ENCODE measurements at places on chromosomes 13 and 19.

GRCh38 chr13:51811046-51811445 is 7.1 kb upstream of the DHRS12 start:
- no peak for DNase-seq

- no peak for DNase-seq
These were observed 89.4 kb downstream of the PCCA start for GRCh38 chr13:100178309-100178708.

DNA sequence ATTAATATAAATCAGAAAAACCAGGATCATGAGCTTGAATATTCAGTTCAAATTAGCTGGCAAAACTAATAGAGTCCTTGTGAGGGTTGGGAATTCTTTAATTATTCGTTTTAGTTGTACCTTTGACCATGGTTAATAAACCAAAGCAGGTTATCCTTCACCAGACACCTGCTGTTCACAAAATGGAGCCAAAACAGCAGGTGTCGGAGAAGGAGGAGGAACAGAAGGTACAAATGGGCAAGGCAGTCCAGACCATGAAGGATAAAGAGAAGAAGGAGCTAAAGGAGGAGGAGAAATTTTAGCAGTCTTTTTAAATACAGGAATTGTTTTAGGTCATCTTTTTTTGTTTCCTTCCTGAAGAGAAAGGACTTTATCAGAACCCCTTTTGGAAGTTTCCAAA is 106.1 kb downstream of the NHLRC3 start:
- no peak for DNase-seq

GRCh38 chr19:16897856-16898161 is 9.0 kb downstream of the F2RL3 start:
- DNase-seq = no peak

DNA sequence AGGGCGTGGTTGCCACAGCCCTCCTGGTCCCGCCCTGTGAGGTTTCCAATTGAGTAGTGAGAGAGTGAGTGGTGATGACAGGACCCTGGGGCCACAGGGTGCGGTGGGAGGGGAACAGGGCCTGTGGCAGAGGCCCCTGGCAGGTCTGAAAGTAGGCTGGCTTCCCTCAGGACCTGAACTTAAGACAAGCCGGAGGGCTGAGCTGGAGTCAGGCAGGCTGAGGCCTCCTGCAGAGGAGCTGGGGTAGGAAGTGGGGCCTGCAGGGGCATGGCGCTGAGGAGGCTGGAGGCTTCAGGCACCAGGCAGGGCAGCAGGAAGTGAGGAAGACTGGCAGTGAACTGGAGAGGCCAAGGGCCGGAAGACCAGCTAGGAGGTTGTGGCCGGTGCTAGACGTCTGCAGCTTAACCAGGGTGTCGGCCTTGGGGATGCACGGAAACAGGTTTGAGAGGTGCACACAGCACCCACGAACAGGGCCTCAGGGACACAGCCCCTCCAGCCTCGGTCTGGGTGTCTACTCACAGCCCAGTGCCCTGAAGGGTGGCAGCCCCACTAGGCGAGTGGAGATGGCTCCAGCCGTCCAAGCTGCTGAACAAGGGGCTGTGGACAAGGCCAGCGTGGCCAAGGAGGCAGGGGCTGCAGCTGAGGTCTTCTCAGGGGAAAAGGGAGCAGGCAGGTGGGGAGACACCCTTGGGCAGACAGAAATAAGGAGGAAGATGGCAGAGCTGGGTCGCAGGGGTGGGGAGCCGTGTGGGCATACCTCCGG is 17.8 kb downstream of the POP4 start:
- no peak for DNase-seq

DNA sequence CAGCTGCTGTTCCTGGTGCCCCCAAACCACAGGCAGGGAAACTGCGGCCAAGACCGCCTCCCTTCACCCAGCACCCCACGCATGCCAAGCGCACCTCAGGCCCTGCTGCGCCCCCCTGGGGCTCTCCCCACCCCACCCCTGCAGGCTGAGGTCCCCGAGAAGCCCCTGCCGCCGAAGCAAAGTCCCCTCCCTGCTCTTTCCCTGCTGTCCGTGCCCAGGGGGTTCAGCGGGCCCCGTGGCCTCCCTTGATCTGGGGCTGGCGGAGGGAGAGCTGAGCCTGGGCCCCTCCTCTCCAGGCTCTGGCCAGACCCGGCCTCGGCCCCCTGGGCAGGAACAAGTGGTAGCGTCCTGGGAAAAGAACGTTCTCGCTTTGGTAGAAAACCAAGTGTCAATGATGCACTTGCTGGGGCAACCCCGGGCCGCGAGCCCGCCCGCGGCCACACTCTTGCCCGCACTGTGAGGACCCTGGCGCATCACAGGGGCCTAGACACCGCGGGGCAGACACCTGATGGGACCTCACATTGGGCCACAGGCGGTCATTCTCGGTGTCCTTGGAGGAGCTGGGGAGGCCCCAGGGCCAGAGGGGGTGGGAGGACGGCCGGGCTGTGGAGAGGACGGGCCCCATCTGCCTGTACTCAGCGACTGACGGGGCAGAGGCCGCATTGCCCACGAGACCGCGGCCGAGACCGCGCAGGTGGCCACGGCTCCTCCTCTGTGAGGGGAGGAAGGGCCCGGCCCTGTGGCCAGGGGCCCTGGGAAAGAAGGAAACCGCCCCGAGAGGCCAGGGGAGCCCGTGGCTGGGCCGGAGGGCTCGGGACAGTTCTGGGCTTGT is 29.0 kb downstream of the GPX4 start:
- no peak for DNase-seq

DNA sequence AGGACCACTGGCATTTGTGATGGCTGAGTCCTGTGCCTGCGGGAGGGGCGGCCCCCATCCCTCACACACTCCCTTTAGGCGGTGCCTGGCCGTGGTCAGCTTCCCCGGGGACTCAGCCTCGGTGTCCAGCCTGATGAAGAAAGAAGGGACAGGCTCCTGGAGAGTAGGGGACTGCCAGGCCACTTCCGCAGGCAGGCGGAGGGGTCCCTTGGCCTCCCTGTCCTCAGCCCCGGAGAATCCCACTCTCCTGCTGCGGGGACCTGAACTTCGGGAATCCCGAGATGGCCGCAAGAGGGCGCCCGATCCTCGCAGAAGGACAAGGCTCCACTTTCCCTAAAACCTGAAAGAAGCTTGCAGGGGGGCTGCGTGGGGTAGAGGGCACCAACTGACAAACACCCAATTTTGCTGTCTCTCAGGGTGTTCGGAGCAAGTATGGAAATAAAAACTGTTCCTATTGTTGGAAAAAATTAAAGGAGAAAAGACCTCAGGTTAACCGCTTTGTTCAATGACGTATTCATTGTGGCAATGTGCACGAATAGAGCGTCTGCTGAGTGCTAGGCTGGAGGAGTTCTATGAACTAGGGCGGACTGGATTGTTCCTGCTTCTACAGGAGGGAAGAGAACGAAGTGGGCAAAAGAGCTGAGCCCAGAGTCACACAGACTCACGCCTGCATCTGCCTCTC is 297.3 kb downstream of the ZNF536 start:
- DNase-seq = peak; percentile 40

DNA sequence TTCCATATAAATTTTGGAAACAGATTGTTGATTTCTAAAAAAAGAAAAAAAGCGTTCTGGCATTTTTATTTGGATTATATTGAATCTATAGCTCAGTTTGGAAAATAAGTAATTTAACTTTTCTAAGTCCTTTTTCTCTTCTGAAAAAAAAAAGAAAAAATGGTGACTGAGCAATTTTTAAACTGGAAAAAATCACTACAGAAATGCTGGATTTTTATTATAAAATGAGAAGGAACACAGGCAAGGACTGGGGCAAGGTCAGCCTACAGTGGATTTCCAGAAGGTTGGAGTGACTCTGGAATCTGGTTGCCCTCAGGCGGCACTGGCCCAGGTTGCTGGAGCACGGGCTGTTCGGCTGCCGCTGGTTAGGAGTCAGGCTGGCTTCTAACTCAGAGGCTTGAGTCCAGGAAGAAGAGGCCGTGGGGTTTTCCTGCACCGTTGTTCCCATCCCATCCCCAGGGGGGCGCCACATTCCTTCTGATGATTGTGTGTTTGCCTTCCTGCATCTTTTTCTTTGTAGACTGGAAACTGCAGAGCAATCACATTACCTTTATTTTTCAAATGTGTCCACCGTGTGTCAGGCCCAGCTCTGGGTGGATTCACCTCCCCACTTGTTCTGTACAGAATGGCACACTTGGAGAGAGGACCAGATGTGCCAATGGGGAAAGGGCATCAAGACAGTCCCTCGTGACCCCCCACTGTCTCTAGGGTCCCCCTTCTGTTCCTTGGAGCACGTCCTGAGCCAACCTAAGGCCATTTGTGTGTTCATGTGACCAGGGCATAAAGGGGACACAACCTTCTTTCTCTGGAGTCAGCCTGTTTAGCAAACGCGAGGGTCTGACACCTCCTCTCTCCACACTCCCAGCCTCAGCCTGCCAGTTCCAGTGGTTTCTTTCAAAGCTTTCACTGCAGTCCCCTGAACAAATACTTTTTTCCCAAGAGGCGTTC is 44.5 kb upstream of the GTF3A start:
- DNase-seq = peak; percentile 30

- no peak for DNase-seq
These were observed 19.9 kb downstream of the TMED1 start for GRCh38 chr19:10815969-10816644.

DNA sequence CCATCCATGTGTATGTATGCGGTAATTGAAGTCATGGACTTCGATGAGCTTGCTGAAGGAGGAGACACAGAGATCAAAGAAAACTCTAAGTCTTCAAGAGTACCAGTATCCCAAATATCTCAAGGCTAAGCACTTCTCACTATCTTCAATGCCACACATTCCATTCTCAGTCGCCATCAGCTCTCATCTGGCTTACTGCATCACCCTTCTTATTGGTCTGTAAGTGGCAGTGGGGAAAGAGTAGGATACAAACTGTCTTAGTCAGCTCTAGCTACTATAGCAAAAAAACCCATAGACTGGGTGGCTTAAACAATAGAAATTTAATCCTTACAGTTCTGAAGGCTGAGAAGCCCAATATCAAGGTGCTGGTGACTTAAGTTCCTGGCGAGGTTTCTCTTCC is 218.7 kb downstream of the POSTN start:
- DNase-seq = no peak

DNA sequence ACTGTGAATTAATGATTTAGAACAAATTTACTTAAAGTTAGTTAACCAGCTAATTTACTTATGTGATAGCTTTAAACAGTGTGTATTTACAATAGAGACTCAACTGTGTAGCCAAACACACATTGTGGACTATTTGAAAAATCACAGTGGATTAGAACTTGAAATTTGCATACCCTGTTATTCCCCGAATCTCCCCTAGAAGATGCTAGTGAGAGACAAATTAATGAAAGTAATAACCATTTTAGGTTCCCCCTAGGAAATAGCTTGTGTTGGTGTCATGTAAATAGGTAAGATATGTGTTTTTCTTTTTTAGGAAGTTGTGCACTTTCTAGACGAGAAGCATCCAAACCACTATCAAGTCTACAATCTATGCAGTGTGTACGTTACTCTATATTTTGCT is 98.5 kb downstream of the C1QTNF9 start:
- DNase-seq = no peak

DNA sequence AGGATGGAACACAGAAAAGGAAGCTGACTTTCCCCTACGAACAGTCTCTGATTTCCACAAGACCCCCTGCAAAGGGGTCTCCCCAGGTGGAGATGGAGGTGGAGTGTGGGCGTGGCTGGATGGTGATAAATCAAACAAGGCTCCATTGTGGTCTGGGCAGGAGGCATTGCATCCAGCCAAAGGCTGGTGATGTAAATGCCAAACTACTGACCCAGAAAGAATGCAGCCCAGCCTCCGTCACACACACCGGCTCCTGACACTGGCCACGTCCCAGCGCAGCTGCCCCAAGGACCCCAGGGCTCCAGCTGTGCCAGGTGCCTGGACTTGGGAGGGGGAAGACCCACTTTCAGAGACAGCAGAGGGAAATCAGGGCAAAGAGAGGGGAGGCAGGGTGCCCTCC is 6.3 kb downstream of the SLC7A1 start:
- no peak for DNase-seq

DNA sequence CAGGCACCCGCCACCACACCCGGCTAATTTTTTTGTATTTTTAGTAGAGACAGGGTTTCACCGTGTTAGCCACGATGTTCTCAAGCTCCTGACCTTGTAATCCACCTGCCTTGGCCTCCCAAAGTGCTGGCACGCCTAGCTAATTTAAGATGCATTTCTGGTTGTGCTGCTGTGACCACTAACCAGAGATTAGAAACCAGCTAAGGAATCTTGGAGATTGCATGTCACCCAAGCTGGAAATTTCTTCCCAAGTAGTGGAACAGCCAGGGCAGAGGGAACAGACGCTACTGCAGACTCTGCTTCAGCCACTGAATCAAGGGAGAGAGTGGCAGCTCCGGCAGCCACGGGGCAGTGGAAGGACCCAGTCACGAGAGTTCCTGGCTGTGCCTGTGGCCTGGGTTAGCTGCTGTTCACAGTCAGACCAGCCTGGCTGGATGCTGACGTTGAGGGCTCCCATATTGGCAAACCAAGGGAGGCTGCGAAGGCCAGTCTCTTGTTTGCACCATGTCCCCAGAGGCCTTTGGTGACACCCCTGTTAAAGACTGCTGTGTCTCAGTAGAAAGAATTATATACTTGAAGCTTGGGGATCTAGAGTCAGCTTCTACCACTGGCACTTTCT is 7.9 kb downstream of the TPM4 start:
- DNase-seq = no peak

DNA sequence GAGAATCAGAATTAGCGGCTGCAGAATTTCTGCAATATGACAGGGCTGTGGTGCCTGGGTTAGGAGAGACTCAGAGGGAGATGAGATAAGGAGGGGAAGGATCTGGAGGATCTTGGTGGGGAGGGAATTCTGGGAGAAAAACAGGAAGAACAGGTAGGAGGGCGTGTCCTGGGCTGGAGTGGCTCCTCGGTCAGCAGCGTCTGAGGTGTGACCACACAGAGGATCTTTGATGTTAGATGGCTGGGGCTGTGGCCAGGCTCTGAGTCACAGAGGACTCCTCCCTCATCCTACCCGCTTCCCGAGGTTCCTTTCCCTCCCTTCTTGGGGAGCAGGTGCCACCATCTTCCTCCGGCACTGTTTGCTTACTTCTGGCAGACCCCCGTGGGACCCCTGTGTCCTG is 6.4 kb upstream of the KLK6 start:
- DNase-seq = no peak

DNA sequence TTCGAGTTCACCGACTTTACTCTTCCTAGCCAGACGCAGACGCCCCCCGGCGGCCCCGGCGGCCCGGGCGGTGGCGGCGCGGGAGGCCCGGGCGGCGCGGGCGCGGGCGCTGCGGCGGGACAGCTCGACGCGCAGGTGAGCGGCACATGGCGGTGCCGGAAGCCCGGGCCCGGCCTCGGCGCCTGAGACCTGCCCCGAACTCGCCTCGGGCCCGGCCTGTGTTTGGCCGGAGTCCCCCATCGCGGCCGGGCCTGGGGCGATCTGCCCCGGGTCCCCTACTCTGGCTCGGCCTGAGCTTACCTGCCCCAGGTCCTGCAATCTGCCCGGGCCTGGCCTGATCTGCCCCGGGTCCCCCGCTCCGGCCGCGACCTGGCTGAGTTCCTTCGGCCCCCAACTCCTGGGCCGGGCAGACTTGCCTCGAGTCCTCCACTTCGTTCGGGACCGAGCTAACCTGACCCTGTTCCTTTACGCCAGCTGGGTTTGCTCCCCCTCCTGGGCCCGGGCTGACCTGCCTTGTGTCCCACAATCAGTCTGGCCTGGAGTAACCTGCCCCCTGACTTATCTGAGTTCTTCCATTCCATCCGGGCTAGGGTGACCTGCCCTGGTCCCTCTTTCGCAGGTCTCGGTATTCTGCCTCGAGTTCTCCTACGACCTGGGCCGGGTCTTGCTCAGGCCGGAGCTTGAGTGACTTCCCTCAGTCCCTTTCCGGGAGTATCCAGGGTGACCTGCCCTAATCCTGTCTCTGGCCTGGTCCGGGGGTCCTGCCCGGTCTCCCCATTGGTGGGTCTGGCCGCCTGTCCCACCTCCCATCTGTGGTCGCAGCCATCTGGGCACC is 764 bp downstream of the UPF1 start:
- peak; percentile 19 for DNase-seq

- no peak for DNase-seq
These were observed 15.7 kb upstream of the PGLS start for GRCh38 chr19:17495639-17496296.
